T-helper 2 cell (primary cell): ENCODE measurements at places on chromosomes 13 and 19.

GRCh38 chr13:99290894-99291293 is 16.3 kb downstream of the GPR183 start:
- DNase-seq = peak; percentile 81

DNA sequence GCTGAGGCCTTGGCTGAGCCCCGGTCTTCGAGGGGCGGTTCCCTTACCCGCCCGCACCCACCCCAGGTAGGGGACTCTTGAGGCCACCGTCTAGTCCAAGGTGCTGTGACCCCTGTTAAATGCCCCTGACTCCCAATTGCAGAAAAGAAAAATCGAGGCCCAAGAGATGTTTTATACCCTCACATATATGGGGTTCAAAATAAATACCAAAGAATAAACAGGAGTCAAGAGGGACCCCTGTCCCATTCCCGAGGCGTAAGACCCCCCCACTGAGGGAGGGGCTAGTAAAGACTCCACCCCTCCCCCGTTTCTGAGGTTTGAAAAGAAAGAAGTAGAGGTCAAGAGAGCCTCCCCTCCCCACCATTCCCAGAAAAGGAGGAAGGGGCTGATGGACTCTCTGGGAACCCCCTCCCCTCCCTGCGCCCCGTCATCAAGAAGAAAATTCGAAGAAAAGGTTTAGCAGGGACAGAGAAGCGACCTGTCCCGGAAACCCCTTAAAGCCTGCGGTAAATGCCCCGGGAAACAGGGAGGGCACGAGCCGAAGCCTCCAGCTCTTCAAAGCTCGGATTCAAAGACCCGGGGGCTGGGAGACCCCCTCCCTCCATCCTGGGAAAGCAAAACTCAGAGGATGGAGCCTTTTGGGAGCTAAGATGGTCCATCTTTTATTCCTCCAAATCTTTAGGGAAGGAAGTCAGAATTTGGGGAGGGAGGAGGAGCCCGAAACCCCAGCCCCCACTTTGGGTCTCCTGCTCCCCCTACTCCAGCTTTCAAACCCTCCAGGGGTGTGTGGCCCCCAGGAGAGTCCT is 755 bp upstream of the RAB3A start:
- DNase-seq = no peak

- no peak for DNase-seq
These were observed 35.6 kb upstream of the IL17D start for GRCh38 chr13:20667857-20668437.

GRCh38 chr19:2270157-2270422 is 11.9 kb downstream of the PEAK3 start:
- DNase-seq = no peak

DNA sequence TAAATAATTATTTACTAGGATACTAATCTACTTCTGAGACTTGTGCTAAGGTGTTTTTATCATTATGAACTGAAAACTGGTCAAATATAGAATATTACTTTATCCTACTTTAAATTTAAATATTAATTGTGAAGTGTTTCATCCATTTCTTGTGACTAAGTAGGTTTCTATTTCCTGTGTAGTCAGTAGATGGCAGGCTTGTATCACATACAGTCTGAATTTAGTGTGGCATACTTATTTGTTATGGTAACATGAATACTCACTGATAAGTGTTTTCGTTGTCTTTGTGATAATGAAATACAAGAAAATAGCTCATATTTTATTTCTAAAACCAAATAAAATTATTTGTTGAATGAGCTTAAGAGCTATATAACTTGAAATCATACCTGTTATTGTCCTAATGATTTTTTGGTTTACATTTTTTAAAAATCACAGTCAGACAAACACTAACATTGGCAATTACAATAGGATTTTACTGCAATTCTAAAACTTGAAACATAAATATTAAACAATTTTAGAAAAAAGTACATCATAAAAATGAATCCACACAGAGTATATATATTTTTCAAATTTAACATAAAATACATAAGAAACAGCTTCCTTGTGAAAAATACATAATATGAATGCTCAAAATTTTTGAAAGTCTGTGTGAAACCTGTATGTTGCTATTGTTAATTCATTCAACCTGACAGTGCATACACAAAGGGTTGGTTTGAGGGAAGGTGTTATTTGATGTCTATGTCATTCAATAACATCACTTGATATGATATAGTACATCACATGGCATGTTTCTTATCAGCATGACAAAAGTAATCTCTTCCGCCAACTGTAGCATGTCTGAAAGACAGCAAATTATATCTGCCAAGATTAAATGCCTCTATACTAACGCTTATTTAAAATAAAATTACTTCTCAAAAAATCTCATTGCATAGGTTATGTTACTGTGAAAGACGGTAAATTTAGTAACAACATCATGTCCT is 904.8 kb upstream of the PCDH20 start:
- DNase-seq = no peak

GRCh38 chr13:33637978-33638743 is 179.8 kb upstream of the RFC3 start:
- no peak for DNase-seq

- no peak for DNase-seq
These were observed 64.1 kb downstream of the CCNE1 start for GRCh38 chr19:29875931-29876330.

GRCh38 chr13:40508127-40508526 is 158.3 kb downstream of the FOXO1 start:
- no peak for DNase-seq

DNA sequence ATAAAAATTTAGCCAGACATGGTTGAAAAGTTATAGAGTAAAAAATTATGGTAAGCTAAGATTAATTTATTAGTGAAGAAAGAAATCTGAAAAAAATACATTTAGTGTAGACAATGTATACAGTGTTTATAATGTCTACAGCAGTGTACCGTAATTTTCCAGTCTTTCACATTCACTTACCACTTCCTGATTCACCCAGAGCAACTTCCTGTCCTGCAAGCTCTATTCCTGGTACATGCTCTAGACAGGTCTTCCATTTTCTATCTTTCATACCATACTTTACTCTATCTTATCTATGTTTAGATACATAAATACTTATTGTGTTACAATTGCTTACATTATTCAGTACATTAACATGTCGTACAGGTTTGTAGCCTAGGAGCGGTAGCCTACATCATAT is 1387.8 kb upstream of the ATXN8OS start:
- no peak for DNase-seq

DNA sequence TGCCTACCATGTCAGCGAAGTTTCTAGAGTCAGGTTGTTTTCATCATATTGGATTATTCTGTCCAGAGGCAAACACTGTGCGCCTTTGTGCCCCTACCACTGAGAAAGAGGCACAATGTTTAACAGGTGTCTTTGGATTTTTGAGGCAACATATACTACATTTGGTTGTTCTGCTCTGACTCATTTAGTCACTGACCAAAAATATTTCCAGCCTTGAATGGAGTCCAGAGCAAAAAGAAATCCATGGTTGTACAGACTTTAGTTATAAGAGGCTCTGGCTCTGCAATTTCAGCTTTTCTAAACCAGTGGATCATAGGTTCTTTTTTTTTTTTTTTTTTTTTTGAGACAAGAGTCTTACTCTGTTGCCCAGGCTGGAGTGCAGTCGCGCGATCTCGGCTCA is 35.7 kb downstream of the LACC1 start:
- no peak for DNase-seq

GRCh38 chr19:49808711-49809159 is 4.4 kb downstream of the FUZ start:
- DNase-seq = peak; percentile 90

GRCh38 chr19:8684001-8684902 is 14.3 kb downstream of the ACTL9 start:
- DNase-seq = no peak

DNA sequence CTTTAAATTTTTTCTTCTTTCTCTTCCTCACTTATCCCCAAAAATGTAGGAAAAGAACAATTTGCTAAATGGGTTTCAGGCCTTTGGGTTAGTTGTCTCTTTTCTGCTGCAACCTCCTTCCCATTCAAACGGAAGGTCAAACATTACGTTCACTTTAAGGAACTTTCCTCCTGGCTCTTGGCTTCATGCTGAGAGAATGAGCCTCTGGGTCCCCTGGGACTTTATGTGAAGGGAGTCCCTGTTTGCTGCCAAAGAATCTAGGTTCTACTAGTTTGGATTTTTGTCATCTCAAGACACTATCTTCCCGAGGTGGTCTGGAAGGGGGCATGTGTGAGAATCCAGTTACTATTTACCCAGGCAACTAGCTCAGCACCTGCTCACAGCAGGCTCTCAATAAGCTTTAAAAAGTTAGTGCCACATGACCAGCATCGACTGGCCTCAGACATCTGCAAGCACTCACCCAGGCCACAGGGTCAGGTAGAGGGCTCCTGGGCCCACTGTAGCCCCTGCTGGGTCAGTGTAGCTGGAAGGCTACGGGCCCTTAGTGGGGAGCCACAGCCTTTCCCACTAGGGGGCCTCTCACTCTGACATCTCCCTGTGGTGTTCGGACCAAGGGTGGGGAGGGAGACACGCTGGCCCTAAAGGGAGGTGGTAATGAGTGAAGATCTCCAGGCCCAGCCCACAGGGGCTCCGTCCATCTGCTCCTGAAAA is 40.5 kb downstream of the FAM124A start:
- DNase-seq = no peak

- DNase-seq = no peak
These were observed 252.1 kb upstream of the STARD13 start for GRCh38 chr13:33537676-33538075.

DNA sequence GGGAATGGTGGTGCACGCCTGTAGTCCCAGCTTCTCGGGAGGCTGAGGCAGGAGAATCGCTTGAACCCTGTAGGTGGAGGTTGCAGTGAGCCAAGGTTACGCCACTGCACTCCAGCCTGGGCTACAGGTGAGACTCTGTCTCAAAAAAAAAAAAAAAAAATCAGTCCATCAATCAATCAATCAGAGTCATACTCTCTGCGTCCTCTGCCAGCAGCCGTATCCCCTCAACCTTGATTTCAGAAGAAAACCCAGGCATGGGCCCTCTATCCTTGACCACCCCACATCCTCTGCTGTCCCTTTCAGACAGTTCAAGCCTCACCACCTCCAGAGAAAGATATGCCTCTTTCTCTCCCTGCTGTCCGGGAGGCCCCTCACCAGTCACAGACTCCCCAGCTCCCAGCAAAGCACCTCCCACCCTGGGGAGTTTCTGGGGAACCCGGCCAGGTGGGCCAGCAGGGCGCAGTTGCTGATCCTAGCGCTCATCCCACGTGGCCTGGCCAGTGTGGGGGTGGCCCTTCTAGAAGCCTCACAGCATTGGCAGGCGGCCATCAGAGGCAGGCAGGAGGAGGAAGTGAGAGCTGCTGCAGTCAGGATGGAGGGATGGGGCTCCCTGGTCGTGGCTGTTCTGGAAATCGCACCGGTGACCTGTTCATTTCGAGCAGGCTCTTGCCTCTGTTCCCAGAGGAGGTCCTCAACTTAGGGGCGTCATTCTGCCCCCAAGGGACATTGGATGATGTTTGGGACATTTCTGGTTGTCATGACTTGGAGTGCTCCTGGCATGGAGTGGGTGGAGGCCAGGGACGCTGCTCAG is 10.2 kb upstream of the JSRP1 start:
- DNase-seq = no peak

GRCh38 chr13:96934889-96935489 is 59.3 kb downstream of the OXGR1 start:
- DNase-seq = no peak

DNA sequence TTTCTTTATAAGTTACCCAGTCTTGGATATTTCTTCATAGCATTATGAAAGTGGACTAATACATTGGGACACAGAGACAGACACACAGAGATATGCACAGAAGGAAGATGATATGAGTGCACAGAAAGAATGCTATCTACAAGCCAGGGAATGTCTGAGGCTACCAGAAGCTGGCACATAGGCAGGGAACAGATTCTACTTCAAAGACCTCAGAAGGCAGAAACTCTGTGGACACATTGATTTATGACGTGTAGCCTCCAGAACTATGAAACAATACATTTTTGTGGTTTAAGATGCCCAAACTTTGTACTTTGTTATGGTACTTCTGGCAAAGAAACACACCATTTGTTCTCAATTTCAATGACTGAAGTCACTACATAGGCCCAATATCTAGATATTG is 556.7 kb downstream of the PCDH9 start:
- DNase-seq = no peak

GRCh38 chr13:106522112-106522705 is 13.3 kb downstream of the EFNB2 start:
- no peak for DNase-seq

GRCh38 chr13:61830475-61830874 is 414.8 kb upstream of the PCDH20 start:
- no peak for DNase-seq

GRCh38 chr19:4115818-4116385 is 8.0 kb downstream of the MAP2K2 start:
- no peak for DNase-seq

- no peak for DNase-seq
These were observed 1501.5 kb downstream of the EFNB2 start for GRCh38 chr13:105033999-105034398.

DNA sequence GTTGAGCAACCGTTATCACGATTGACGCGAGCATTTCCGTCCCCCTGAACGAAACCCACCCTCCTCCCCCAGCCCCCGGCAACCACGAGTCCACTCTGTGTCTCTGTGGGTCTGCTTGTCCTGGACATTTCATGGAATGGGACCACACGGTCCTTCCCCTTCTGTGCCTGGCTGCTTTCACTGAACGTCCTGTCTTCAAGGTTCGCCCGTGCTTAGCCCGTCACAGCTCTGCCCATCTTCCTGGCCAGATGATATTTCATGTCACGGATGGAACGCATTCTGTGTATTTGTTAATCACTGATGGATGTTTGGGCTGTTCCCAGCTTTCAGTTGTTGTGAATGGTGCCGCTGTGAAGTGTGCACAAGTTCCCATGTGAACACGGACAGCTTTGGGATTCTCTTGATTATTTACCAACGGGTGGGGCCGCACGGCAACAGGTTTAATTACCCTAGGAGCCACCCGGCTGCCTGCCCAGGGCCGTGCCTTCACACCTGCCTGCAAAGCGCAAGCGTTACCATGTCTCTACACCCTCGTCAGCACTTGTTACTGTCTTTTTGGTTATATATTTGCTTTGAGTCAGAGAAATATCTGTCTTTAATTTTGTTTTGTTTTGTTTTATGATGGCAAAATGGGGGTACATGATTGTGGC is 42.5 kb downstream of the RASA3 start:
- DNase-seq = no peak

GRCh38 chr19:2561221-2561620 is 85.3 kb downstream of the GADD45B start:
- DNase-seq = no peak
